Thoracic aorta (tissue), 2 donors: ENCODE measurements at places on chromosomes 6 and 20.
A peak's percentile ranks its signal among the peaks of the same experiment; 100 is the strongest.

DNA sequence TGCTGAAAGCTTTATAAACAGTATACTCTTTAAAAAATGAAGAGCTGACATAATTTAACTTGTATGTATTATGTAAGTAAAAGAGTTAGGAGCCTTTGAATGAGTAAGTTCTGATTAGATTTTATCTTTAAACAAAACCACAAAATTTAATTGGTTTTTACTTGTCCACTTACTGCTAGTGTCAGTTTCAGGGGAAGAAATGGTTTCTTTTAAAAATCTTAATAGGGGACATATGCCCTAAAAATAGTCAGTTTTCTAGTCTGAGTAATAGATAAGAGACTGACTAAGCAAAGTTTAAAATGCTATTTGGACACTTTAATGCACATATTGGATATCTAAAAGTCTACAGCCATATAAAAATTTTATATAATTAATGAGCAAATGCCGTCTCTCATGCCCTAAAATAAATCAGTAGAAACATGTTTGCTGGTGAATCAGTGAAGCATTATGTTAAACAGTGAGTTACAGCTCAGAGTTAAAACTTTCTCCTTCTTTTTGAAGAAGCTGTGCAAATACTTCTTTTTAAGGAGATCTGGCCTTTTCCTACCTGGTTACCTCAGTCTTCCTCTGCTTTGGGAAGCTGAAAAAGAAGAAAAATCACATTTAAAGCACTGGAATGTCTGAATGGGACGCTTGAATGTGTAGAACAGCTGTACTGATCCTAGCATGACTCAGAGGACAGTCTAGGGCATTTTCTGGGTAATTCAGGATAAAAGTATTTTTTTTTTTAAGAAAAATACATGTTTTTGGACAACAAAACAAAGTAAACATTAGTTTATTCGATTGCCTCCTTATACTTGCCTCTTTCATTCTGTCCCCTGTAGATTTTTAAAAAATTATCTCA is 55.3 kb downstream of the CDH26 start:
- no peaks in the 10 kb centered on the region for H3K4me1 ChIP-seq
- DNase-seq = no peak
- H3K27me3 ChIP-seq = no peaks in the 10 kb centered on the region
- no peak overlapping the region for H3K27ac ChIP-seq
- H3K4me3 ChIP-seq = no peak overlapping the region

GRCh38 chr6:26056583-26057350 is 30.5 kb upstream of the HFE start:
- H3K36me3 ChIP-seq = no peaks in the 10 kb centered on the region
- H3K27ac ChIP-seq = peak overlapping the region; percentile 98
- H3K4me1 ChIP-seq = peaks cover 9% of the 10 kb centered on the region
- peak overlapping the region; percentile 78 for H3K4me3 ChIP-seq

GRCh38 chr6:50815436-50816114 is 3.1 kb upstream of the TFAP2B start:
- H3K27me3 ChIP-seq = peaks cover 5% of the 10 kb centered on the region
- DNase-seq = no peak
- H3K4me1 ChIP-seq = peaks cover 16% of the 10 kb centered on the region
- H3K27ac ChIP-seq = no peak overlapping the region

DNA sequence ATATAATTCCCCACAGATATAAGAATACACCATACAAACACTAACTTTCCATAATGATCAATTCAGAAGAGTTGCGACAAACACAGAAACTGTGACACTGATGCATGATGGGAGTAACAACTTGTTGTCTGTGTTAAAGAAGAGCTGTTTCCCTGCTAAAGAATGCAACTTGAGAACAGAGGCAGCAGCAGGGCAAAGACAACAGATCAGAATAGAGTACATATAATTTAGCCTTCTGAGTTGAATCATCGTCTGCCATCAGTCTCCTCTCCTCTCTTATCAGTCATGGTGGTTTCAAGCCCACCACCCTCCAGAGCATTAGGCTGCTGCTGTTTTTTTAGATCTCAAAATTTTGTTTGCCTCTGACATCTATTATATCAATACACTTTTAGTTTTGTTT is 280.4 kb downstream of the UBE3D start:
- no peaks in the 10 kb centered on the region for H3K36me3 ChIP-seq
- no peak overlapping the region for H3K27ac ChIP-seq
- H3K27me3 ChIP-seq = no peaks in the 10 kb centered on the region
- no peak overlapping the region for H3K4me3 ChIP-seq
- DNase-seq = no peak
- H3K4me1 ChIP-seq = no peaks in the 10 kb centered on the region

DNA sequence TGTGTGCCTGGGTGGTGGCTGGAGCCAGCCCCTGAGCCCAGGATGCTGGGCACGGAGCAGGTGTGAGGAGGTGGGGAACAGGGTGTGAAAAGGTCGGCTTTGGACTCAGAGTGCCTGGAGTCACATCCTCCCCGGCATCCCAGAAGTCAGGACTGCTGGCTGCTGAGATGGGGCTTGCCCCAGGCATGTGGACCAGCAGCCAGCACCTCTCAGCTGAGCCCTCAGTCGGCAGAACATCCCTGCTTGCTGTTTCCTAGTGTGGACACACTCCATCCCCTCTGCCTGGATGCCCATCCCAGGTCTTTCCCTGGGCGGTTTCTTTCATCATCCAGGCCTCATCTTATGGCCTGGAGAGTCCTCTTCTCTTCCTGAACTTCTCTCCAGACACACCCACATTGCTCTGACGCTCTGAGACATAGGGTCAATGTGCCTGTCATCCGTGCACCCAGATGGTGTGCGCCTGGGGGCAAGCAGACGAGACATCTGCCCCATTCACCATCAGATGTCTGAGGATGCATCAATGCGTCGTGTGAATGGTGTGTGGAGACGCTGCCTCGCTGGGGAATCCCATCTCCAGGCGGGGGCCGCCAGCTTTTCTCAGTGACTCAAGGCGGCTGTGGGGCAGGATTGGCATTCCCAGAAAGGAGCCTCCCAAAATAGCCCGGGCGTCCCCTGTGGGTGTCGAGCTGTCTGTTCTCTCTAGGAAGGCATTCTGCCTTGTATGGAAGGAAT is 104.2 kb downstream of the SYCP2 start:
- H3K36me3 ChIP-seq = no peaks in the 10 kb centered on the region
- no peak overlapping the region for H3K4me3 ChIP-seq
- no peak overlapping the region for H3K27ac ChIP-seq
- DNase-seq = no peak
- H3K4me1 ChIP-seq = no peaks in the 10 kb centered on the region

DNA sequence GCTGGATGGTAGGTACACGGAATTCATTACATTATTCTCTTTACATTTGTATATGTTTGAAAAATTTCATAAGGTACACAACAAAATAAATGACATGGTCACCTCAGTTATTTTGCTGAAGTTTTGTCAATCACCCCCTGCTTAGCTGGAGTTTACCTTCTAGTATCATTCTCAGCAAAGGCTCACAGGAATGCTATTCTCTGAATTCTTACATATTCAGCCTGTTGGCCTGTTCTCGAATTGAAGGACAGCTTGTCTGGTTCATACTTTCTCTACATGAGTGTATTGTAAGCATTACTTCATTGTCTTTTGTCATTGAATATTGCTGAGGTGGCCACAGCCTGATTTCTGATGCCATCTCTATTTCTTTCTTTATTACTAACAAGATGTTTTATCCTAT is 12.8 kb downstream of the CALHM5 start:
- peaks cover 14% of the 10 kb centered on the region for H3K4me1 ChIP-seq
- H3K27me3 ChIP-seq = no peaks in the 10 kb centered on the region
- H3K4me3 ChIP-seq = no peak overlapping the region
- H3K36me3 ChIP-seq = no peaks in the 10 kb centered on the region
- no peak for DNase-seq
- H3K27ac ChIP-seq = no peak overlapping the region

DNA sequence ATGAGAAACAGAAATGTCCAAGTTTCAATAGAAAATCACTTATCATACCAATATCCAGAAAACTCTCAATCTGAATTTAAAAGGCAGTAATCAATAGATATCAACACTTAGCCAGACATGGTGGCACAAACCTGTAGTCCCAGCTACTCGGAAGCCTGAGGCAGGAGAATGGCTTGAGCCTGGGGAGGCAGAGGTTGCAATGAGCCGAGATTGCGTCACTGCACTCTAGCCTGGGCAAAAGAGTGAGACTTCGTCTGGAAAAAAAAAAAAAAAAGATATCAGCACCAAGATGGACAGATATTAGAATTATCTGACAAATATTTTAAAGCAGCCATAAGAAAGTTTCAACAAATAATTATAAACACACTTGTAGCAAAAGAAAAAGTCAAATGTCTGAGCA is 47.0 kb downstream of the TCP11 start:
- H3K36me3 ChIP-seq = no peaks in the 10 kb centered on the region
- peaks cover 43% of the 10 kb centered on the region for H3K4me1 ChIP-seq
- H3K4me3 ChIP-seq = no peak overlapping the region
- no peaks in the 10 kb centered on the region for H3K27me3 ChIP-seq
- no peak for DNase-seq

GRCh38 chr6:21596949-21597682 is 3.6 kb downstream of the SOX4 start:
- H3K4me1 ChIP-seq = peaks cover 5% of the 10 kb centered on the region
- no peaks in the 10 kb centered on the region for H3K36me3 ChIP-seq
- H3K4me3 ChIP-seq = peak overlapping the region; percentile 95
- peak overlapping the region; percentile 92 for H3K27ac ChIP-seq
- H3K27me3 ChIP-seq = no peaks in the 10 kb centered on the region

GRCh38 chr6:7341989-7342742 is 29.2 kb upstream of the SSR1 start:
- H3K4me1 ChIP-seq = no peaks in the 10 kb centered on the region
- no peaks in the 10 kb centered on the region for H3K27me3 ChIP-seq
- DNase-seq = no peak
- H3K27ac ChIP-seq = no peak overlapping the region

DNA sequence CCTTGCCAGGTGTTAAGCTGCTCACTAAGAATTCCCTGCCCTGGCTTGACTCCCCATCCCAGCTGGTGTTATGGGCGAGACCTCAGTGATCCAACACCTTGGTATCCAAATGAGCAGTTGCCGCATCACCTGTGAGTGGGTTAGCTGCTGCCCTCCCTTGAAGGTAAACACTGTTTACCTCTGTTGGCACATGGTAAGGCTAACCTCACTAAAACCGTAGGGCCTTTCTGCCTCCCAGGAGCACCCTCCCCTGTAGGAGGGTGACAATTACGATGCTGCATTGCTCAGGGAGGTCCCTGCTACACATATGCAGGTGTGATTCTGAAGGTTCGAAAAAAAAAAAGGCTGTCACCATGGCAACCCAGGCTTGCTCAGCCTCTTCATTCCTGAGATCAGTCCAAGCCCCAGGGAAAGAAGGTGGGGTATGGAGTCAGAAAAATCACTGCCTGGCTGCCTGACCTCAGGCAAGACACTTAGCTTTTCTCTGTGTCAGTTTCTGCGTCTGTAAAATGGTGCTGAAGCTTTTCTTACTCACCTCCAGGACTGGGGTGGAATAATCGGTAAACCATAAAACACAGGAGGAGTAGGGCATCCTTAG is 19.5 kb downstream of the PNPLA1 start:
- H3K4me3 ChIP-seq = no peak overlapping the region
- no peak for DNase-seq
- H3K27me3 ChIP-seq = no peaks in the 10 kb centered on the region
- no peaks in the 10 kb centered on the region for H3K36me3 ChIP-seq

GRCh38 chr6:134457941-134458340 is 140.0 kb upstream of the SGK1 start:
- no peaks in the 10 kb centered on the region for H3K36me3 ChIP-seq
- H3K4me1 ChIP-seq = no peaks in the 10 kb centered on the region
- no peak overlapping the region for H3K4me3 ChIP-seq
- no peak for DNase-seq

- H3K4me3 ChIP-seq = peak overlapping the region; percentile 48
- DNase-seq = peak; percentile 46
- H3K27ac ChIP-seq = peak overlapping the region; percentile 75
- peaks cover 9% of the 10 kb centered on the region for H3K4me1 ChIP-seq
Measured at GRCh38 chr6:43972913-43973300, 154.3 kb downstream of the MRPL14 start.

GRCh38 chr6:45169815-45170214 is 158.3 kb upstream of the RUNX2 start:
- no peaks in the 10 kb centered on the region for H3K27me3 ChIP-seq
- H3K4me1 ChIP-seq = no peaks in the 10 kb centered on the region
- DNase-seq = no peak
- no peak overlapping the region for H3K27ac ChIP-seq
- H3K36me3 ChIP-seq = no peaks in the 10 kb centered on the region
- H3K4me3 ChIP-seq = no peak overlapping the region

DNA sequence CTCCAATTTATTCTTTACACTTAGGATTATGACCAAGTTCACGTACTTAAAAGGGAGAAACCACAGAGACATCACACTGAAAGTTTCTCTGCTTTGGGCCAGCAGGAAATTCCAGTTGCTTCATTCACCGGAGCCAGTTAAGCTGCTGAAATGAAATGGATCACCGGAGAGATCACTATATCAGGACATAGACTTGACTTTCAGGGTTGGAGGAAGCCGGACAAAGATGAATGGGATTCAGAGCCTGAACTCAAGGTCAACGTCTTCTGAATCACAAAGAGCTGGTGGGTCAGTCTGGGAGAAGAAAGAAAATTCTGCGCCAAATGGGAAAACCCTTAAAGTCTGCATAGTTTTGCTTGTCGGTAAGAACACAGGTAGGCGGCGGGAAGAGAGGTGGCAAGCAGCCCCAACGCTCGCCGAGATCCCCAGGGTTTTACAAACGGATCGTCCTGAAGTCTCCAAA is 81.9 kb upstream of the CCDC28A start:
- peak overlapping the region; percentile 81 for H3K4me3 ChIP-seq
- H3K4me1 ChIP-seq = no peaks in the 10 kb centered on the region
- DNase-seq = no peak
- no peaks in the 10 kb centered on the region for H3K27me3 ChIP-seq

GRCh38 chr20:58706975-58707681 is 14.5 kb downstream of the NPEPL1 start:
- H3K4me1 ChIP-seq = no peaks in the 10 kb centered on the region
- no peak overlapping the region for H3K4me3 ChIP-seq
- no peak for DNase-seq
- H3K27ac ChIP-seq = no peak overlapping the region

- no peak for DNase-seq
- H3K27ac ChIP-seq = no peak overlapping the region
- no peaks in the 10 kb centered on the region for H3K36me3 ChIP-seq
- no peaks in the 10 kb centered on the region for H3K27me3 ChIP-seq
- H3K4me1 ChIP-seq = peaks cover 60% of the 10 kb centered on the region
- H3K4me3 ChIP-seq = no peak overlapping the region
Measured at GRCh38 chr20:57433657-57434389, 42.6 kb downstream of the RBM38 start.

GRCh38 chr6:69866351-69866769 is at the start of gene COL19A1:
COL19A1 (plus strand) TSS chr6:69866556; CDS start chr6:69879568, 13,012 bp downstream.
- peak within 1 kb of the TSS; percentile 88 for H3K4me3 ChIP-seq
- no peak for DNase-seq
- no peak within 1 kb of the TSS for H3K27ac ChIP-seq

DNA sequence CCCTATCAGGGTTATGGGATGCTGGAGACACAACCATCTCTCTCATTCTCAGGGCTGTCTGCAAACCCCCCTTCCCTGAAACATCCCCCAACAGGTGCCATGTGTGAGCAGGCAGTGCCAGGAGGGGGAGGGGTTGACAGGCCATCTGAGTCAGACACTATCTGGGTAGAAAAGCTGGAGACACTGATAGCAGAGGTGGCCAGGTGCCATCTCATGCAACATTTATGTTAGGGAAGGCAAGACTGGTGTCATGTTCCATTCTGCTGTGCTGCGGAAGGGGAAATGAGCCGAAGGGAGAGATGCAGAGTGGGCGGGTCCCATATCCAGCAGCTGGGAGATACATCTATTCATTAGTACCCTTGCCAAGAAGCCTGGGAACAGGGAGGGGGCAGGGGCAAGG is 3.5 kb downstream of the LHFPL5 start:
- no peaks in the 10 kb centered on the region for H3K36me3 ChIP-seq
- H3K27ac ChIP-seq = no peak overlapping the region
- H3K4me1 ChIP-seq = peaks cover 3% of the 10 kb centered on the region
